ENCODE measurements at places on chromosomes 2 and 18. TPM values are rescaled to one million over a fixed set of nuclear protein-coding genes. Genes with fewer than 3 reads are reported as not detected.

GRCh38 chr2:98608962-98609604 lies 694 bp downstream of the UNC50 start:
- DNase-seq: peak; percentile 51

GRCh38 chr2:178195390-178196166 lies 1.3 kb downstream of the OSBPL6 start:
- no peak for DNase-seq

- DNase-seq: peak; percentile 64
Observed at GRCh38 chr2:233349005-233349998, 5.0 kb upstream of the DGKD start.

- DNase-seq: peak; percentile 80
Observed at GRCh38 chr2:118202707-118203303, 114.5 kb downstream of the INSIG2 start.

DNA sequence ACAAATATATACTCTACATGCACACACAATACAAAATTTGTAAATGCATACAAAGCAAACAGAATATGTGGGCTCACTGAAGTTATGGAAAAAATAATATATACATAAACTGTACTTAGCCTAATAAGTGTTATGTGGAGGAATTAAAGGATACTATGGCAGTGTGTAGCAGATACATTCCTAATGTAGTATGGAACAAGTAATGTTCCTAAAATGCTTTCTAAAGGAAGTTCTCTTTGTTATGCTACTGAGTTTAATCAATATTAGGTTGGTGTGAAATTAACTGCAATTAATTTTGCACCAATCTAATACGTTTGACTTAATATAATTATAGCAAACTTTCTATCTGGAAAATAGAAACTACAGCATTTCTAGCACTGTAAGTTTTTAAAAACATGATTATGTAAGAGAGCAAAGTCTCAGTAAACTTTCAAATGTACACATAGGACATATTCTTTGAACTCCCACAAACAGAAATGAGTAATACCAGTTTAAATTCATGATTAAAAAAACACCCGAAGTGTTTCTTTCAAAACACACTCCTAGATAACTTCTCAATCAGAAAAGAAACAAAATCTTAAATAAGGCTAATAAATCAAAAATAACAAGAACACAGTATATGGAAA lies 331.3 kb downstream of the LRRTM4 start:
- no peak for DNase-seq

DNA sequence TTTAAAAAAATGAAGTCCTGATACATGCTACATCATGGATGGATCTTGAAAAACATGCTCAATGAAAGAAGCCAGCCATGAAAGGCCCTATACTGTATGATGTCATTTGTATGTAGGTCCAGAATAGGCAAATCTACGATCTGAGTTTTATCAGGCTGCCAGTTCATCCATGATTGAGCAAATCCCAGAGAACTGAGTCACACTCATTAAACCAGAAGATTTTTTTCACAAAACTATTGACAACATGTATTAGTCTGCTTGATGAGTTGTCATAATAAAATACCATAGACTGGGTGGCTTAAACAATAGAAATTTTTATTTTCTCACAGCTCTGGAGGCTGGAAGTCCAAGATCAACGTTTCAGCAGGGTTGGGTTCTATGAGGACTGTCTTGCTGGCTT lies 130.7 kb downstream of the MREG start:
- no peak for DNase-seq

DNA sequence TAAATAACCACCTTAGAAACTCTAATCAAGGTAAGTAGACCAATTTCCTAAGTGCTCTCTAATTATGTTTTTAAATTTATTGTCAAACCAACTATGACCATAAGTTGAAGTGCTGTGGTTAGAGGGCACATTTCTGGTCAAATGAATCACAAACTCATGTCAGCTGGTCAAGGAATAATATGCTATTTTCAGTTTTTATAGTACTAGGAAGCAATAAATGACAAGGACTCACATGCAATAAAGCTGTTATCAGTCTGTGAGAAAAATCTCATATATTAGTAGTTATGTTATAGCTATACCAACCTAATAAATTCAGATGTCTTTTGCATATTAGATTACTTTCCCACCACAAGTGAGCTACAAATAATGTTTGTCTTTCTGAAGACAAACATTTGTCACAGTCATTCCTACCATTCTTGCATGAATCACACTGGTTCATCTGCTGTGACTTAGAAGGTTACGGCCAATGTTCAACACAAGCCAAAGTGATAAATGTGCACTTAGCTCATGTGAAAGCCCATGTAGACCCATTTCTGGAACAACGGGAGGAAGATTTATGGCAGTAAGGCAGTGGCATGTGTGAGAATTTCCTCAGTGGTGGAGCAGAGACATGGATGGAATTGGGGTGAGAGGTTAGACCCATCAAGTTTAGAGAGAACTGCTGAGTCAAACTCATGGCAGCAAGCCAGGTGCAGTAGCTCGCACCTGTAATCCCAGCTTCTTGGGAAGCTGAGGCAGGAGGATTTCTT lies 27.4 kb upstream of the CCNYL1 start:
- DNase-seq: no peak

- DNase-seq: no peak
Observed at GRCh38 chr2:240918258-240919091, 12.3 kb downstream of the CROCC2 start.

DNA sequence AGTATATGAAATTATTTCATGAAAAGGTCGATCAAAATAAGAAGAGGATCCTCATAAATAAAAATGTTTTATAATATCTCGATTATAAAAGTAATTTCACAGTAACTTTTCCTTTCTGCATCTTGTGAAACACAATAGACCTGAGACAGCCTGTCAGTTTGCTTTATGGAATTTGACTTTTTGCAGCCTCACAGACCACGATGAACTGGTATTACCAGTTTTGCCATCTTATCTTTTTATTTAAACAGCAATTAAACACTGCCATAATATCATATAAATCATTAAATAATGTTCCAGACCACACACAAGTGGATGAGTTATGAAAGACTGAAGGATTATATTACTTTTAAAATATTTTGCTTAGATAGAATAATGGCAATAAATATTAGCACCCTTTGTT lies 10.7 kb upstream of the GALNT3 start:
- DNase-seq: no peak

DNA sequence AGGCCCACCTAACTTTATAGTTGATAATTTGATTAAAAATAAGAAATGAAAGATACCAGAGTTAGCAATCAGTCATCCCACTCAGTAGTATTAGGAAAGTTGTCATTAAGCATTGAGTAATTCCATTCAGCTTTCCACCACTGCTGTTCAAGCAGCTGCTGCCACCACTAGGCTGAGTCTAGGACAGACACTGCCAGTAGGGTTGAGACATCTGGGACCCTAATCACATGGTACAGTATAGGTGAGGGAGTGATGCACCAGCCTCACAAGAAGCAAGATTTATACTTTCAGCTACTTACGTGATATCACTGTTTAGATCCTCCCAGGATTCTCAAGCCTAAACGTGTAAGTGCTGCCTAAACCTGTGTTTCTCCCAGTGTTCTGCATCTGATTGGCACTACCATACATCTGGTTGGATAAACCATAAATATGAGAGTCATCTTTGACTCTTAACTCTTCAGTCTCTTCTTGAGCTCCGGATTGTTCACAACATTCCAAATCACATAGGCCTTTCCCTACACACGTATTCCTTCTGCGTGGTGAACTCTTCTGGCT lies 3.2 kb downstream of the UBXN4 start:
- DNase-seq: no peak

DNA sequence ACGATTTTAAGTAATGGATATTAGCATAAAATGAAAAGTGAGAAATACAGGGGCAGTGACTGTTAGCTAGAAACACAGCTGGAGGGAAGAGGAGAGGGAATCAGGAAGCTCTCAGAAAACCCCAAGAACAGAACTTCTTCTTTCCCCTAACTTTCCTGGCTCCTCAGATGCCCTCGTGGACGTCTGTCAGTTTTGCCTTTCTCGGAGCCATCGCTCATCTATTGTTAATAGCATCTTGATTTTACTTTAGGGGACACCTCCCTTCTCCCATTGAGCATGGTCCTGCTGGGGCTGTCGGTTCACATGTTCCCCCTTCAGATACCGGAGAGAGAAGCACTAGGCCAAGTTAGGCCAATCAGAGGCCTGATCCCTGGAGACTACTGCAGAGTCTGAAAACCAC lies 2.3 kb upstream of the PLEK start:
- peak; percentile 67 for DNase-seq

- no peak for DNase-seq
Observed at GRCh38 chr2:120422465-120423160, 76.7 kb downstream of the INHBB start.

DNA sequence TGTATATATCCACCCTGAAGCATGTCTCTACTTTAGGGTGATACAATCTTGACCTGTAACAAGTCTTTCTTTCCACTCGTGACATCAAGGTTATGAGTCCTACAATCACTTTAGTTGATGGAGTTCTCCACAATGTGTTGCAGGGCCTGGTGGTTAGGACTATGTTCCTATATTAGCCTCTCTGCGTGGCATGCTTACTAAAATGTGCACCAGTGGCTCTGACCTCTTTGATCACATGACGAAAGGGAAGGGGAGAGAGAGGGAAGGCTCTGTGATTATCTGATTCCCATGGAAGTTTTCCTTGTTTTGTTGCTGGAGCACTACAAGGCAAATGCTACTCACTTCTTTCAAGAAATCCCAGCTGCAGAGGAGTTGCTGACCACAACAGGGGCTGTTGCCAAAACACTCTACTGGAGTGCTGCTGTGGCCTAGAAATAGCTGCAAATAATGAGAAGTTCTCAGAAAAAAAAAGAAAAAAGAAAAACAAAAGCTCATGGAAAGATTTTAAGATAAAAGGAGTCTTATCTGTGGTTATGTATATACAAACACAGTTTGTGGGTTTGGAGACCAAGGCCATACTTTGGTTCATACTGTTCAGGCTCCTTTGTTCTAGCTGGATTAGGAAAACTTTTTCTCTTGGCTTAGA lies 272.8 kb upstream of the MMADHC start:
- no peak for DNase-seq

DNA sequence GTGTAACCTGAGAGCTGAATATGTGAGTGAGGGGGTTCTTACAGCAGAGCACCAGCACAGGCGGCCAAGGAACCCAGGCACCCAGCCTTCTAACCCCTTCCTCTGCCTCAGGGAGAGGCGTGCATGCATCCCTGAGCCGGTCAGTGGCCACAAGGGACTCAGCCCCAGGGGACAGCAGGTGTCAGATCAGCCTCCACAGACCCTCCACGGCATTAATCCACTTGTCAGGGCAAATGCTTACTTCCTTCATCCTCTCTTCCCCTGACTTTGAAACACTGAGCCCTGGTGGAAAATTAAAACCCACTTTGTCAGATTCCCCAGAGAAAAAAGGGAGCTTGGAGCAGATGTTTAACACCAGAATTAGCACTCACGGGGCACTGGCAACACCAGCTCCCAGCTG lies 60.5 kb upstream of the SMAD2 start:
- DNase-seq: peak; percentile 94

The TYMS gene
- total RNA-seq: 21.8 TPM

The SLC11A1 gene
- 1.9 TPM for total RNA-seq

The GNAL gene
- not detected for total RNA-seq

The IL1F10 gene
- total RNA-seq: not detected

The KCNJ13 gene
- 3.8 TPM for total RNA-seq

The LRP2 gene
- total RNA-seq: not detected
